ENCODE measurements at places on chromosomes 4 and X.

DNA sequence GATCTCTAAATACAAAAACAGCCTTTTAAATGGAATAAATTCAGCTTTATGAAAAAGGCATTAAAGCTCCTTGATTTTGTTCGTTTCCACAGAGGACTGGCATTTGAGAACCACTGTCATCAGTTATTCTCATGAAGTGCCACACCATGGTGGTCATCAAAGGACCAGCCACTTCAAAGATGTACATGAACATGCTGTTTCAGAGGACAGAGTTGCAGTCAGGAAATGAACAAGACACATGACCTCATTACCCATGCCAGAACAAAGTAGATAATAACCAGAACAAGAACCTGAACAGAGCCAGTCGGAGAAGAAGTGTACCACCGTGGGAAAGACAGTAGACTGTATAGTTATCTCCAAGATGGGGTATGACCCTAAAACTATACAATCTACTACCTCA, 122.7 kb upstream of the HSD17B10 start:
- DNase-seq: no peak

- DNase-seq: no peak
These were observed 4.6 kb upstream of the RS1 start for GRCh38 chrX:18676470-18676869.

- DNase-seq: no peak
These were observed 26.5 kb upstream of the DGKK start for GRCh38 chrX:50497114-50497513.

DNA sequence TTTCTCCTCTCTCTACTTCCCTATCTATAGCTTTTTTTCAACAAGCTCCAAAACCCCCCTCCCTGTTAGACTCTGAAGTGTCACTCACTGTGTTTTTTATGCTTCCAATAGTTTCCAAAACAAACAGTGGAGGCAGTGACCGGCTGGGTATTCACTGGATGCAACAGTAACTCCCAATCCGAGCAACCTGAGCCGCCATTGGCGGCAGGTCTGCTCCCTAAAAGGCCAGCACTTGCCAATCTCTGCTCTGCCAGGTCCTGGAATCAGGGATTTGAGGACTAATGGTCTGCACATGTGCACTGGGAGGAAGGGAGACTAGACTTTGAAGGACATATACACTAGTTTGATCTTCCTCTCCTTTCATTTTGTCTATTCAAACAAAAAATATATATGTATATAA, 7.1 kb downstream of the TBX22 start:
- DNase-seq: no peak

DNA sequence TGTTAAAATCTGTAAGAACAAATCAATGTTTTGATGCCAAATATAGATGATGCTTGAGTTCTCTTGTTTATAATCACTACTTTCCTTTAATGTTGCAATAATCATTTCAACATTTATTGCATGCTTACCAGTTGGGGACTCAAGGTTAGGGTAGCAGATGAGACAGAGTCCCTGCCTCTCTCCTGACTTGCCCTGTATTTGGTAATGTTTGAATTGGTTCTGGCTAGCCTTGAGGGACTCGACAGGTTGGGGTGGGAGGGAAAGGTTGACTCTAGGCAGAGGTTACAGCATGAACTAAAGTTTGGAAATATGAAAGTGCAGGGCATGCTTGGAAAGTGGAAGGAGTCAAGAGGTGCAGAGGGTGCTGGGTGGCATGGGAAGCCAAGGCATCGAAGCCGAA, 2.0 kb downstream of the SEC24B start:
- no peak for DNase-seq

DNA sequence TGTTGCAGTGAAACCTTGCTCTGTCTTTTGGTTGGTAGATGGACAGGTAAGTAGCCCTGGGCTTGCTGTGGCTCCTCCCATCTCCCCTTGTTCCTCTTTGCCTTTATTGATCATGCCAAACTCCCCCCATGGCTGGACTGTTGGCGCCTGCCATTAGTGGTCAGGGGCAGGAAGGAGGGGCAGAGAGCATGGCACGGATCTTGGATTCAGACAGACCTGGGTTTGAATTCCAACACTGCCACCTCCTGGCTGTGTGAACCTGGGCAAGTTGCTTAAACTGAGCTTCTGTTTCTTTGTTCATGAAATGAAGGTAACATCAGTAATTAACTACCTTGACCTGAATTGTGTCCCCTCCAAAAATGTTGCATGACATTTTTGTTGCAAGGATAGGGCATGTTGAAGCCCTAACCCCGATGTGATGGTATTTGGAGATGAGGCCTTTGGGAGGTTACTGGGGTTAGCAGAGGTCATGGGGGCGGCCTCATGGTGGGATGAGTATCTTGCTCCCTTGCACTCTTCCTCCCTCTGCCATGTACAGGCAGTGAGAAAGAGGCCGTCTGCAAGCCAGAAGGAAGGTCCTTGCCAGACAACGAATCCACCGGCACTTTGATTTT, 6.0 kb downstream of the SLC2A9 start:
- DNase-seq: no peak

DNA sequence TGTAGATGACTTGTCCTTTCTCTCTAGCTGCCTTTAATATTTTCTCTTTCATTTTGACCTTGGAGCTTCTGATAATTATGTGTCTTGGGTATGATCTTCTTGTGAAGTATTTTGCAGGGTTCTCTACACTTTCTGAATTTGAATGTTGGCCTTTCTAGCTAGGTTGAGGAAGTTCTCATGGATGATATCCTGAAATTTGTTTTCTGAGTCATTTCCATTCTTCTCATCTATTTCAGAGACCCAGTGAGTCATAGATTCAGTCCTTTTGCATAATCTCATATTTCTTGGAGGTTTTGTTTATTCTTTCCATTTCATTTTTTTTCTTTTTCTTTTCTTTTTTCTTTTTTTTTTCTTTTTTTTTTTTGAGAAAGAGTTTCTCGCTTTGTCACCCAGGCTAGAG, 585.7 kb upstream of the PABPC4L start:
- DNase-seq: no peak

DNA sequence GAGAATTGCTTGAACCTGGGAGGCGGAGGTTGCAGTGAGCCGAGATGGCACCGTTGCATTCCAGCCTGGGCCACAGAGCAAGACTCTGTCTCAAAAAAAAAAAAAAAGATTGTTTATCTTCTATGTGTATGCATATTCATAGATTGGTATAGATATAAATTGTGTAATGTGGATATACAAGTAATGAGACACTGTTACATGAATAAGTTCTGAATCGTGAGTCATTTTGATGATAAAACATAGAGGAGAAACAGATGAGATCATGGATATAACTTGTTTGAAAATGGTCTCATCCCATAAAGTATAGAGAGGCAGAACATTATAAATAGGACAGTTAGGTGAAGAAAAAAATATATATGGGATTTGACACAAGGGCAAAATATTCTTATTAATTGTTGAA, 628.0 kb downstream of the IL1RAPL1 start:
- DNase-seq: no peak

DNA sequence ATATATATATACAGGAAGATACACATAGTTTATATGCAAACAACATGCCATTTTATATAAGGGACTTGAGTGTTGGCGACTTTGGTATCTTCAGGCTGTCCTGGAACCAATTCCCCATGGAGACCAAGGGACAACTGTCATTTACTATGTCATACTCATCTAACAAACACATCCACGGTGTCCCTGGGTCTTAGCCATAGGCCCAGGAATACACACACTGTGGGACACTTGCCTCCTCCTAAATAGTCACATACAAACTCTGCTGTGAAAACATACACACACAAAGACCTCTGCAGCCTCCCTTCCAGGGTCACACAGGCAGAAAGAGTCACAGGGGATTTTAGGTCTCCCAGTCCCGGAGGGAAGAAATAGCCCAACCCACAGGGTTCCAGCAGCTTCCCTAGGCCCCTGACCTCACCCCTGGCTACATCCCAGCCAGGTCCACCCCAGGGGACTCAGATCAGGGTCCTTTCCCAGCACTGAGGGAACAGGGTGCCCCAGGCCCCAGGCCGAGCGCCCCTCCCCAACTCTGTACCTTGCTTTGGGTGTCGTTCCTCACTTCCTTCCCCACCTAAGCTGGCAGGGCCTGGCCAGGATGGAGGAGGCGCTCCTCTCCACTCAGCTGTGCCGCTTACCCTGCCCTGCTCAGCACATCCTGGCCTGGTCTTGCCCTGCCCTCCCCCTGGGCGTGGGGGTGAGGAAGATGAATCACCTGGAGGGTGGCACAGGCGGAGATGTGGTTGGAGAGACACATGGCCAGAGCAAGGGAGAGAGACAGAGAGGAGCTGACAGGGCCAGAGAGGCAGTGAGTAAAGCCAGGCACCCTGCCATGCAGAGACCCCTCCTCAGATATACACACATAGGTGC, 21.8 kb downstream of the FGD1 start:
- DNase-seq: no peak

DNA sequence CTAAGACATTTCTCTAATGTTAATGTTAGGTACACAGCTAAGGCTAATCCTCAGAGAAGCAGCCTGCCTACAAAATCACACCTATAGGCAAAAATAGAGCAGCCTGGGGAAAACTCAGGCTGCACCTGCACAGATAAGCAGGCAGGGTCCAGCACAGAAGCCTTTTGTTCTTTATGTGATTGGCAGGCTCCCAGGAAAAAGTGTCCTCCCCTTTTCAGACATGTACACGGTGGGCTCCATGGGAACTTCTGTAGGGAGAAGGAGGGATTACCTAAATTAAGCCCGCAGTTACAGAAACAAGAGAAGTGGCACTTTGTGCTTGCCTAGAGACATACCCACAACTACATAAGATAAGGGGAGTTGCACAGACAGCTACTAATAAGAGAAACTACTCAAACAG, 4.0 kb upstream of the HSPA4L start:
- no peak for DNase-seq

GRCh38 chrX:140762061-140762460, 52.5 kb downstream of the LINC00632 start:
- DNase-seq: peak; percentile 41

- DNase-seq: no peak
These were observed 244.1 kb upstream of the TEX13A start for GRCh38 chrX:105464618-105465017.

- no peak for DNase-seq
These were observed 51.4 kb upstream of the LRAT start for GRCh38 chr4:154692304-154692818.

DNA sequence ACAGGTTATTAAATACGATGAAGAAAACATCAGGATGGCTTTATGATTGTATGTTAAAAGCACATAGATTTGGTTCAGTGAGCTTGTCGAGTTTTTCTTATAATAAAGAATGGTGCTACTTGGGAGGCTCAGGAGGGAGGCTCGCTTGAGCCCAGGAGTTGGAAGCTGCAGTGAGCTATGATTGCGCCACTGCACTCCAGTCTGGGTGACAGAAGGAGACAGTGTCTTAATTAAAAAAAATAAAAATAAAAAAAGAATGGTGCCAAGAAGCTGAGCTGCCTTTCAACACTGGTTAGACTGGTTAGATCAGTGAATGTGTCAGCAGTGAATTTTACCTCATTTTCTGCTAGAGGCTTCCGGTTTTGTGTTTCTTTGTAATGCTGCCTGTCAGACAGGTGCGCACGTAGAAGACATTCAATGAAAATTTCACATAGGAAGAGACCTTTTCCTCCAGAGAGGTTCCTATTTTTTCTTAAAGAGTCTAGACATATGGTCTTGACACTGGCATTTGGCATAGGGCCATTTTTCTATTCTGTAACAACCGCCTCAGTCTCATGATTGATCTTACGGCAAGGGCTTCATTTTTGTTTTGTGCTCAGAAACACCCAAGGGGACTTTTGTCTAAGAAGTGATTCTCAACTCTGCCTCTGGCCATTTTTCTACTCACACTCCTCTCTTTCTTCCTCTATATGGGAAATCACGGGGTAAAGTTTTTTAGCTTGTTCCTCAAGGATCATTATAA, 15.0 kb upstream of the ARSF start:
- DNase-seq: peak; percentile 28

DNA sequence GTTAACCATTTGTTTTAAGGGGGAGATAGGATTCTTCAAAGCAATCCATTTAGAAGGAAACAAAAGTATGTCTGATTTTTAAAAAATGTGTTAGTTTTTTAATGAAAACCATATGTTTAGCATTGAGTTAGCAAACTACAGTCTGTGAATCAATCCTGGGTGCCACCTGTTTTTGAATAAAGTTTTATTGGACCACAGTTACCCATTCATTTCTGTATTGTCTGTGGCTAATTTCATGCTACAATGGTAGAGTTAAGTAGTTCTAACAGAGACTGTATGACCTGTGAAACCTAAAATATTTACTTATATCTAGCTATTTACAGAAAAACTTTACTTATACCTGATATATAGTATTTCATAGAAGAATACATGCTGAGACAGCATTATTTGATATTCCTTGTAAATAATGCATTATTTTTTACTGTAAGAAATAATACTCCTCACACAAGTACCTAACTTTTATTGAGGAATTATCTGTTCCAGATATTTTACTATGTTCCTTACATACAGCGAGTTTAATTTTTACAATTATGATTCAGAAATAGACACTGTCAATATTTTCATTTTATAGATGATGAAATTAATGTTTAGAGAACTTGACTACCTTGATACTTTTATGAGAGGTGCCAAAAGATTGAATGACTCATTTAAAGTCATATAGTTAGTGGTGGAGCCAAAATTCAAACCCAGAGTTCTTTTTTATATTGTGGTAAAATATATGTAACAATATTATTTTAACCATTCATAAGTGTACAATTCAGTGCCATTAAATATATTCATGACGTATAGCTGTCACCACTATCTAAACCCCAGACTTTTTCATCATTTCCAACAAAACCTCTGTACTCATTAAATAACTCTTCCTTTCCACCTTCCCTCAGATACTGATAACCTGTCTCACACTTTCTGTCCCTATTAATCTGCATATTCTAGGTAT, 122.0 kb downstream of the GLUD2 start:
- DNase-seq: no peak

DNA sequence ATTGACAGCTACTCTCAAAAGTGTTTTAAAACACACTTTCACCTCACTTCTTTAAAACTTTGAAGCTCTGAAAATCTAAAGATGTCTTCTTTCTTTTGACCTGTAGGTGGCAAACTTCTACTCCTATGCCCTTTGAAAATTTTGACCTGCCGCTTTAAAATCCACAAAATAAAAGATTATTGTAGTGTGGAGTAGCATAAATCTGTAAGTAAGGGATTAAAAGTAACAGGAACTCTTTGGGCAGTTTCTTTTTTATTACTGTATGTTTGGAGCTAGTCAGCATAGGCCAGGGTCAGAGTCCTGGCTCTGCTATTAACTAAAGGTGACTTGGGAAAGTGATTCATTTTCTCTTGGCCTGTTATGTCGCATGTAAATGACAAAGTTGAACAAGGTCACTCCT, 25.5 kb downstream of the BBS12 start:
- DNase-seq: peak; percentile 12

DNA sequence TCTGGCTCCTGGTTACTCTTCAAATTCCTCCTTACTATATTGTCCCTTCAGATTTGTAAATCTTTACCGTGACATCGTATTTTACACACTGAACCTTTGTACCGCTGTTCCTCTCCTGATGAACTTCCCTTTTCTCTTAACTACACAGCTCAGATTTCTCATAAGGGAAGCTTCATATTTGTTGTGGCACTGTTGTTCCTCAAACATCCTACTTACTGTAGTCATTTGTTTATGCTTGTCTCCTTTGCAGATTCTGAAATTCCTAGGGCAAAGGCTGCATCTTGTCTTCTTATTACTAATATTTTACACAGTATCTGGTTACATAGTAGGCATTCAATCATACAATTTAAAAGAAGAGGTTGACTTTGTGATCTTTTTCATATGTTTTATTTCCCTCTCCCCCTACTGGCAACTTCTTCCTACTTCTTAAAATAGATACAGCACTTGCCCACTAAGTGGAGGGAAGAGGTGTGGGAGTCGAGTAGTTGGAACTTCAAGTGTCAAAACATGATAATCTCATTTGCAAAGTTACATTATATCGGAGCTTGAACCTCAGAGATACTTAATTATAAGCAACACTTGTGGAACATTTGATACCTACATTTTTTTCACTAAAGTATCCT, 50.0 kb downstream of the TET2 start:
- DNase-seq: peak; percentile 47
